ENCODE measurements at places on chromosomes 2 and 18. TPM values are rescaled to one million over a fixed set of nuclear protein-coding genes. Genes with fewer than 3 reads are reported as not detected.
A peak's percentile ranks its signal among the peaks of the same experiment; 100 is the strongest.

DNA sequence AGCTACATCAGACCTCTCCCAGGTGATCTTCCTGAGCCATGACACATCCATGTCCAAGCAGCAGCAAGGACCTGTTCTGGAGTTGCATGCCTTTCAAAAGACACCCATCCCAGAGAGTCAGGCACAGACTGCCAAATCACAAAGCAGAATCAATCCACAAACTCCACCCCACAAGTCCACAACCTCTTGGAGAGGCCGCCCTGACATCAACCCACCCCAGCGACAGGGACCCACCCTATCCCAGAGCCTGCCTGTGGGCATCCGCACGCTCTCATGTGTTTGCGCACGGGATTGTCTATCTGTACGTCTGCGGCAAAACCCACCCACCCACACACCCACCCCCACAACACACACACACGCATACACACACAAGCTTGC, 11.9 kb downstream of the SMAD7 start:
- peaks cover 98% of the 10 kb centered on the region for H3K4me1 ChIP-seq
- H3K36me3 ChIP-seq = peaks cover 70% of the 10 kb centered on the region
- no peak for DNase-seq
- H3K4me3 ChIP-seq = peak overlapping the region; percentile 56

DNA sequence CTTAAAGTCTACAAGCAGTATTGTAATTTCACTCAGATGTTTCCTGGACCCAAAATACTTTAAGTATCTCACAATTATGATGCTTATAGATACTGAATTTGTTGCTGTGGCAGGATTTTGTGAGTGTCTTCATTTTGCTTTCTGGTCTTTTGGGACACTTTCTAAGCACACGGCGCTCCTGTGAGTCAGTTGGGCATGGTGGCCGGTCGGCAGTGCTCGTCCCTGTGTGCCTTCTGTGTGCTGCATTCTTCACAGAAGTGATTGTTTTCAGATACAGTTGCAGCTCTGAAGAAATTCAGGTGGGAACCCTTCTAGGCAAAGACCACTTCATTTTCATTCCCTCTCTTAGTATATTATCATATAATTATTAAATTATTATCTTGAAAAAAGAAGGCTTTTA, 273.3 kb downstream of the ZNF407 start:
- peaks cover 11% of the 10 kb centered on the region for H3K4me1 ChIP-seq
- no peaks in the 10 kb centered on the region for H3K27me3 ChIP-seq
- no peak for DNase-seq
- no peaks in the 10 kb centered on the region for H3K36me3 ChIP-seq

- no peak overlapping the region for H3K27ac ChIP-seq
- H3K4me1 ChIP-seq = no peaks in the 10 kb centered on the region
- no peak overlapping the region for H3K4me3 ChIP-seq
- no peak for DNase-seq
Observed at GRCh38 chr18:10420561-10421352, 33.7 kb upstream of the APCDD1 start.

DNA sequence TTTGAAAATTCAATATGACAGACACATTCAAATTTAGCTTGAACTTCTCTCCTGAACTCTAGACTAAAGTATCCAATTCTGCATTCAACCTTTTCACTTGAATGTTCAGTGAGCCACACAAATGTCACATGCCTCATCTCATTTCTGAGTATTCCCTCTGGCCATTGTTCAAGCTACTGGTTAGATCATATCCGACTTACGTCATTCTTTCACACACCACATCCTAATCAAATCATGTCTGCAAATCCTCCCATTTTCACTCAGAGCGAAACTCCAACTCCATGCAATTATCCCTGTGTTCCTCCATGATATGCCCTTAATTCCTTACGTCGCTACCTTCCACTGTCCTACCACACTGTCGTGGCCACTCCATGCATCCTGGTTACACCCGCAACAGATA, 425.1 kb downstream of the CBLN2 start:
- DNase-seq = no peak
- H3K27ac ChIP-seq = no peak overlapping the region
- H3K4me1 ChIP-seq = peaks cover 13% of the 10 kb centered on the region
- no peak overlapping the region for H3K4me3 ChIP-seq

DNA sequence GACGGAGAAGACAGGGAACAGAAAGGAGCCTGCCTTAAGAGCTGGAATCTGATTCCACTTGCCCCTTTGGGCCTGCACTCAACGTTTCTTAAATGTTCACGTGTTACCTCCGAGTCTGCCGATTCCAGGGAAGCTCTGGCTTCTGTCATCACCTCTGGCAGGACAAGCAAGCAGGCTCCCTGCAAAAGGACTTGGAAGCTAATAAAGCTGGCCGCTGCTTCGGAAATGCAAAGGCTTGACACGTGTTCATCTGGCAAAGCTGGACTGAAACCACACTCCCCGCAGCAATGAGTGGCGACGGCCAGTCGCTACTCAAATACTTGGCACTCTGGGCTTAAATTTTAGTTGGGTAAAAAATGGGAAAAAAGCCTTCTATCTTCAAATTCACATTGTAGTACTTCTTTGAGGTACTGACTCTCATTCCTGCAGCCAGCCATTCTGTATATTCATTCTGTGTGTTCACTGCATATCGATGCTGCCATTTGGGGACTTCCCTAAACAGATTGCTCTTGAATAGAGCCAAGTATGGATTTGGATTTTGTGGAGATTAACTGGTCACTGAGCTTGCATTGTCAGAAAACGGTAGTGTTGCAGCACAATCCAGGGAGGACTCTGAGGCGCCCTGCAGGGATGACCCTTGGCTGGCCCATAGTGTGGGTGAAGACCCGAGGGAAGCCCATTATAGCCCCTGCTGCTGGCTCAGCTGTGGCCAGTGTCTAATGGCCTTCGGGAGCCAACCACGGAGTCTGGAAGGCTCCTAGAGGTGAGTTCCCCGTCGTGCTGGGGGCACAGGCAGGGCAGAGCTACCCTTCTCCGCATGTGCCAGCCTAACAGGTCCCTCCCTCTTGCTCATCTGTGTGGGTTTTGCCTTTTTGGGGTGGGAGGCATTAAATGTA, 231.5 kb downstream of the PRKCE start:
- H3K27me3 ChIP-seq = no peaks in the 10 kb centered on the region
- no peak for DNase-seq
- no peak overlapping the region for H3K4me3 ChIP-seq
- H3K4me1 ChIP-seq = no peaks in the 10 kb centered on the region
- H3K27ac ChIP-seq = no peak overlapping the region

DNA sequence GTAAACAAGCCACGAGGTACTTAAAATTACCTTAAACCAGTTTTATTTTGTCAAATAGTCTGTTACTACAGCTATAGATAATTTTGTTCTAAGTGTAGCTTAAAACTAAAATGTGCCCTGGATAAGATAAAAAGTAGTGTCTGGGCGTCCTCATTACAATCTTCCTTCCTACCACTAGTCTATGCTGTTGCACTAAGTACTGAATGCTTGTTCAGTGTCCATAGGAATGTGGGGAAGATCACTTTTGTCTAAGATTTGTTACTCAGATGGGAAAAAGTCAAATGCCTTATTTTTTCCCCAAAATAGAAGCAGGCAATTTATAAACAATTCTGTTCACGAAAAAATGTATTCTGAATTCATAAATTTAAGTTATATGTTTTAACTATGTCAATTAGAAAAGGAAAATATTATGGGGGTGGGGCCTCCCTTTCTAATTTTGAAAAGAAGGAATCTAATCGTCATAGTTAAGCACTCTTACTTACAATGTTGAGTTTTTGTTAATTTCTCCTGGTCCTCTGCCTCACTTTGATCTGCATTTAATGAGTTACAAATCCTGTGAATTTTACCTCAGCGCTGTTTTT, 140.4 kb upstream of the VRK2 start:
- no peak overlapping the region for H3K4me3 ChIP-seq
- no peaks in the 10 kb centered on the region for H3K36me3 ChIP-seq
- no peak overlapping the region for H3K27ac ChIP-seq
- H3K27me3 ChIP-seq = no peaks in the 10 kb centered on the region
- H3K4me1 ChIP-seq = no peaks in the 10 kb centered on the region
- DNase-seq = no peak

- H3K27me3 ChIP-seq = no peaks in the 10 kb centered on the region
- peaks cover 32% of the 10 kb centered on the region for H3K36me3 ChIP-seq
- no peak overlapping the region for H3K4me3 ChIP-seq
- no peak for DNase-seq
- H3K4me1 ChIP-seq = peaks cover 37% of the 10 kb centered on the region
Observed at GRCh38 chr18:31104444-31104843, 2.2 kb upstream of the DSC2 start.

- DNase-seq = no peak
- no peak overlapping the region for H3K4me3 ChIP-seq
- H3K27ac ChIP-seq = no peak overlapping the region
- peaks cover 20% of the 10 kb centered on the region for H3K27me3 ChIP-seq
- no peaks in the 10 kb centered on the region for H3K4me1 ChIP-seq
- H3K36me3 ChIP-seq = no peaks in the 10 kb centered on the region
Observed at GRCh38 chr2:216967889-216968288, 108.0 kb upstream of the TNP1 start.

DNA sequence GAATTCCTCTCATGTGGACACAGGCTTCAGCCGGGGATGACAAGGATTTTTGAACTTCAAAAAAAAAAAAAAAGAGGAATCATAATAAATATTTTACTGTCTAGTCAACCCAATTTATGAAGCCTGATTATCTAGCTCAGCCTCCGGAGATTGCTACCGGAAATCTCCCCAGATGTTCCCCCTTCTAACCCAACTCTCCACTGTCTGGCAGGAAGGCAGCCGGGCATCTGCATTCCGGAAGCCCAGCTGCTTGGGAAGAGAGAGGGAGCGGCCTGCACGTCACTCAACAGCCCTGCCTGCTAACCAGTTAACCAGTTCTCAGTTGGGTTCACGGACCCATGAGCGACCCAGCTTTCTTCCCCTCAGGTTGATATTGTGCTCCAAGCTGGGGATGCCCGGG, 87.2 kb upstream of the POU3F3 start:
- H3K36me3 ChIP-seq = no peaks in the 10 kb centered on the region
- no peaks in the 10 kb centered on the region for H3K4me1 ChIP-seq
- H3K4me3 ChIP-seq = no peak overlapping the region
- no peak for DNase-seq
- H3K27ac ChIP-seq = no peak overlapping the region

- no peaks in the 10 kb centered on the region for H3K4me1 ChIP-seq
- no peak for DNase-seq
- H3K36me3 ChIP-seq = no peaks in the 10 kb centered on the region
- no peak overlapping the region for H3K27ac ChIP-seq
- H3K4me3 ChIP-seq = no peak overlapping the region
Observed at GRCh38 chr2:66443979-66444861, 9.3 kb downstream of the MEIS1 start.

- H3K4me1 ChIP-seq = no peaks in the 10 kb centered on the region
- H3K27me3 ChIP-seq = no peaks in the 10 kb centered on the region
- no peak for DNase-seq
- no peaks in the 10 kb centered on the region for H3K36me3 ChIP-seq
Observed at GRCh38 chr18:72866901-72867745, 664 bp downstream of the NETO1 start.

DNA sequence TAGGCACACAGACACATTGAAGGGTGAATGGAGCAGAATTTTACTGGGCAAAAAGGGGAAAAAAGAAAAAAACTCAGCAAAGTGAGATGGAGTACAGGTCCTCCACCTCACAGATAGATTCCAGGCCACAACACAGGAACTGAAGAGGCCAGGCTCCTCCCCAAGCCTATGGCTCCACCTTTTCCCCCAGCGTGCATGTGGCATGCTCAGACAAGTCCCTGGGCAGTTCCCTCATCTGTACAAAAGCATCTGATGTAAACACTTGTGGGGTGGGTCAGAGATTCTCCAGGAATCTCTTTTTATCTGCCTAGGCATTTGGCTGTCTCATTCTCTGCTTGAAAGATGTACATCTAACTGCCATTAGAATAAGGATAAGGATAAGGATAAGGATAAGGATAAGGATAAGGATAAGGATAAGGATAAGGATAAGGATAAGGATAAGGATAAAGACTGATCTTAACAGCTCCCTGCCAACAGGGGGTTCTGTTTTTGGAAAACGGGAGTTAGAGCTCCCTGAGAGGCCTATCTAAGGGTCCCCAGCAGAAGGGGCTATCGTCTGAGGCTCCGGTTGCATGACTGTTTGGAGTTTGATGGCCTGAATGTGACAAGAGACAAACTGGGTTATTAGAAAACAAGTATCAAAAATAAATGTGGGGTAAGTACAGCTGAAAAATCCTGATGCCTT, 17.2 kb upstream of the ASXL3 start:
- no peaks in the 10 kb centered on the region for H3K27me3 ChIP-seq
- DNase-seq = no peak
- no peaks in the 10 kb centered on the region for H3K36me3 ChIP-seq

- H3K27ac ChIP-seq = no peak overlapping the region
- peaks cover 21% of the 10 kb centered on the region for H3K4me1 ChIP-seq
- no peak for DNase-seq
- H3K36me3 ChIP-seq = peaks cover 36% of the 10 kb centered on the region
- H3K27me3 ChIP-seq = no peaks in the 10 kb centered on the region
Observed at GRCh38 chr2:113255140-113256070, 23.3 kb downstream of the PAX8 start.

DNA sequence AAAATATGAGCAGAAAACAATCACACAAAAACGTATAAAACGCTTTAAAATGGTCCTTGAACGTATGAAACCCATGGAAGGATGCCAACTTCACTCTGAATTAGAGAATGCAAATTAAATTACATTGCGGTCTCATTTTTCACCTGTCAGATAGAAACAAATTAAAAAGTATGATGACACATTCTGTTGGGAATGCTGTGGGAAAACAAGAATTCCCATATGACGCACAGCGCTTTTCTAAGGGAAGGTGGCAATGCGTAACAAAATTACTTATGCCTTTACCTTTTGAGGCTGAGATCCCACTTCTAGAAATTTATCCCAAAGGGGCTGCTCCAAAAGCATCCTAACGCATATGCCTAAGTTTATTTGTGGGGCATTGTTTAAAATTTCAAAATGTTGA, 3.8 kb upstream of the RPS7 start:
- H3K27ac ChIP-seq = no peak overlapping the region
- H3K36me3 ChIP-seq = peaks cover 17% of the 10 kb centered on the region
- peaks cover under 1% of the 10 kb centered on the region for H3K4me1 ChIP-seq
- no peaks in the 10 kb centered on the region for H3K27me3 ChIP-seq
- DNase-seq = no peak

- H3K36me3 ChIP-seq = no peaks in the 10 kb centered on the region
- H3K4me1 ChIP-seq = peaks cover 8% of the 10 kb centered on the region
- H3K4me3 ChIP-seq = no peak overlapping the region
- H3K27ac ChIP-seq = no peak overlapping the region
- H3K27me3 ChIP-seq = peaks cover 15% of the 10 kb centered on the region
Observed at GRCh38 chr2:234643407-234643806, 146.5 kb upstream of the ARL4C start.

DNA sequence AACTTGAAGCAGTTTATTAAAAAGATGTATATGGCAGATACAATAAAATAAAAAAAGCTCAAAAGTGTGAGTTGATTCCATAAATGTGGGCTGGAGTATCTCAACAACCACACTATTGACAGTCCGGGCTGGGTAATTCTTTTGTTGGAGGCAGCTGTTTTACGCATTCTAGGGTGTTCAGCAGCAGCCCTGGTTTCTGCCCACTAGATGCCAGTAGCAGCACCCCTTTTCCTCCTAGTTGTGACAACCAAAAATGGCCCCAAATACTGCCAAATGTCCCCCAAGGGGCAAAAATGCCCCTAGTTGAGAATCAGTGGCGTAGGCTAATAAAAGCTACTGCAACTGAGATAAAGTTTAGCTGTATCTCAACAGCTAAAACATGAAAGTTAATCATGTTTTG, 44.8 kb downstream of the CHMP3 start:
- no peaks in the 10 kb centered on the region for H3K36me3 ChIP-seq
- H3K27me3 ChIP-seq = no peaks in the 10 kb centered on the region
- DNase-seq = peak; percentile 10
- H3K27ac ChIP-seq = no peak overlapping the region

APLF gene
- total RNA-seq = 4.5 TPM

LIMS2 gene
- not detected for total RNA-seq

All from Calu3 (cell line).